ENCODE measurements at places on chromosomes 2 and 18.

DNA sequence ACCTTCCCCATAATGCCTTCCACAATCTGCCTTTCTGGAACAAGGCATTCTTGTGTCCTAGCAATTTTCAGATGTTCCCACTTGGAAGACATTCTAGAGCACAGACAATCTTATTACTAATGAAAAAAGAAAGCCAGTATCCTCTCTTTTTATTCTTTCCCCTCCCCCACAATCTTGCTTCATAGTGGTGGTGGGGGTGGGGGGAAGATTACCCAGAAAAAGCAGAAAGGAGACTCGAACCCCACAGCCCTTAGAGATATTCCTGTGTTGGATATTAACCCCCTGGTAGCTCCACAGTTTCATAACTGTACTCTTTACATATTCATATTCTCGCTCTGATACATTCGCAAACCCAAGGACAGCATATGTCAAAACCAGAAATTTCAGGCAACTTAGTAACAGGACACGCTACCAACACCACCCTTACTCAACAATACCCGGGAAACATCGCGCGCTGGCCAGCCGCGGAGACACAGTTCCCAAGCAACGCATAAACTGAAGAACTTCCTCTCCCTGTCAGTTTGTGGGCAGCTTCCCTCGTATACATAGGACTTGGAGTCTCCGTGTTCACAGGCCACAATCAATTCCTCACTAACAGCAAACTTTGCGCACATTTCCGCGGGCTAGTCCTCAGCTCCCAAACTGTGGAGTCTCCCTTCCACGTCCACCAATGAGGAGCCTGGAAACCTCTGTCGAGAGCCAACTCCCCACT lies 793 bp downstream of the NR4A2 start:
- DNase-seq = peak; percentile 38

- DNase-seq = peak; percentile 25
Measured at GRCh38 chr2:83967854-83968253, 491.2 kb downstream of the SUCLG1 start.

GRCh38 chr2:147698166-147698565 lies 146.7 kb upstream of the ACVR2A start:
- no peak for DNase-seq

- DNase-seq = no peak
Measured at GRCh38 chr2:18063826-18064470, 185.5 kb downstream of the KCNS3 start.

DNA sequence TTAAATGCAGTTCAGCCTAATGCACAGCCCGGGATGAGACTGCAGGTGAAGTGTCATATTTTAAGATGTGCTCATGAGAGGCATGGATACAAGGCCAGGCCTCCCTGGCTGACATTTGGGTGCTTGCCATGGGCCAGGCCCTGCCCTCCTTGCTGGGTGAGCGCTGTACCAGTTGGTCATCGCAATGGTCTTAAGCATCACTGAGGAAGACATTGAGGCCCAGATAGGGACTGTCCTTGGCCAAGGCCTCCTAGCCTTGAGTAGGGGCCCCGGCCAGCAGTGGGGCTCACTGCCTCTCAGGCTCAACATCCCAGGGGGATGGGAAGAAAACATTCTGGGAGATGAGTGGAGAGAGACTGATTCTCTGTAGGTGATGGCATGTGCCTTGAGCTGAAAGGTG lies 184.3 kb downstream of the SH3RF3 start:
- DNase-seq = no peak

- no peak for DNase-seq
Measured at GRCh38 chr2:227653419-227653818, 13.2 kb upstream of the SCYGR5 start.

- peak; percentile 82 for DNase-seq
Measured at GRCh38 chr2:186532891-186533290, 46.8 kb downstream of the ZC3H15 start.

DNA sequence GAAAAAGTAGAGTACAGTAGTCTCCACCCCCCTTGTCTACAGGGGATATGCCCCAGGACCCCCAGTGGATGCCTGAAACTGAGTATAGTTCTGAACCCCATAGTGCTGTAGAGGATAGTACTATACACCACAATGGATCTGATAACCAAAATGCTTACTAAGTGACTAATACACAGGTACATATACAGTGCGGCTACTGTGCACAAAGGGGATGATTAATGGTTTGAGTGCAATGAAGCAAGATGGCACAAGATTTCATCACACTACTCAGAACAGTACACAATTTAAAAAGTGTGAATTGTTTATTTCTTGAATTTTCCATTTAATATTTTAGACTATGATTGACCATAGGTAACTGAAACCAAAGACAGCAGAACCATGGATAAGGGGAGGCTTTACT lies 446.9 kb upstream of the NRP2 start:
- DNase-seq = no peak

DNA sequence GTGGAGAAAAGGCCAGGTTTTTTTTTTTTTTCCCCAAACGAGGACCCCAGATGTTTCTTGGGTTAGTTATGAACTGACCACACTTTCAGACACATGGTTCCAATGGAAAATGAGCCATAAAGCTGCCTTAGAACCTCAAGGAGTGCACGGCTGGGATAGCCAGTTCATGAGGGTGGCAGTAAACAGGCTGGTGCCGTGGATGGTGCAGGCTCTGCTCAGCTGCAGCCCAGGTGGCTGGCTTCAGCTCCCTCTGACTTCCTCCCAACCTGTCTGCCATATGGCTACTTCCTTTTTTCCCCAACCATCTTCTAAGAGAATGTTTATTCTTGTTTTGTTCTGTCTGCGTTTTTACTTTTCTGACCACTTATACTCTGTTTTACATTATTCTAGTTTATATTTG lies 109.8 kb upstream of the LMAN1 start:
- no peak for DNase-seq
